Activated T-helper 2 cell treated with anti-CD3 and anti-CD28 coated beads, Interferon-gamma antibody, Interleukin-2, Interleukin-4, amounts not matched to agents 10 μg/mL and 5 μg/mL and 100 μg/mL, durations not matched to agents 14 hours and 24 hours and 36 hours (primary cell): ENCODE measurements at places on chromosomes 2 and 18.

GRCh38 chr2:38977047-38977446 lies 87.4 kb downstream of the ARHGEF33 start:
- no peak for DNase-seq

DNA sequence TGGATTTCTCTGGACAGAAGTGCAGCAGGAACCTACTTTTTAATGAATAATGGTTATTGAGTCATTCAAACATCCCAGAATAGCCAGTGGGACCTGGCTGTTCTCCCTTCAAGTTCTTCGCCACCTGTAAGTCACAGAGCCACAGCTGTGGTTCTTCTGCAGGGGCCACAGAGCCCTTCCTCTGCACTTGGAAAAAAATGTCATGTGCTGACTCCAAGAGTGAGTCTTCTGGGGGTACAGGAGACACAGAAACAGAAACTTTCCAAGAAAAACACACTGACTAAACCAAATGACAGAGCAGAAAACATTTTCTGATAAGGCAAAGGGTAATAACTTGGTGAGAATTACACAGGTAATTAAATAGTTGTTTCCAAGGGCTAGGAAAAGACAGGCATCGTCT lies 68.7 kb upstream of the FN1 start:
- no peak for DNase-seq

- no peak for DNase-seq
Measured at GRCh38 chr2:203175371-203175770, 63.4 kb upstream of the CYP20A1 start.

DNA sequence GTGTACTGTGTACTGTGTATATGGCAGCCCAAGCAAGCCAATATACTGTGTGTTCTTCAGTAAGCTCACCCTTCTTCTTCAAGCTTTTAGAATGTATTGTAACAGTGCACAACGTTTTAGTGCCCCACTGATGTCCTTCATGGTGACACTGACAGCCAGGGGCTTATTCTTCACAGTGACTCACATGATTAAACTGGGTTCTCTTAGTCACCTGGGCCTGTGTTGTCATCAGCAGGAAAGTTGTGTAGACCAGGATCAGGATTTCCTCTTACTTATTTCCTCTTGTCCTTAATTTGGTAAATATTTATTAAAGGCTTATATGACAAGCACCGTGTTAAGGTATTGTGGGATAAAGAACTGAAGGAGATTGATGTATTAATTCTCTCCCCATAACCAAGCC lies 67.9 kb upstream of the THOC1 start:
- no peak for DNase-seq

DNA sequence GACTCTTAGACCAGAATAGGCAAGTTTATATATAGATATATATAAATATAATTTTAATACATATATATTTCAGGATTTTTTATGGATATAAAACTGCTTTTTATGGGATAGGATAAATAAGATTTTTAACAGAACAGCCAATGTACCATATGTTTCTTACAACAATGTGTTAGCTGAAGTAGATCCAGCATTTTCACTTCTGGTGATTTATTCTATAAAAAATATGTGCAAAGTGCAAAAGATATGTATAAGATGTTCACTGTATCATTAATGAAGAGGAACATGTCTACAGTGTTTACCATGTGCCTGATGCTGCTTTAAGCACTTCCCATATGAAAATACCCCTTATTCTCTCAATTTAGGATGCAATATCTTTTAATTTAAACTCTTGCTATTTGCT lies 22.2 kb upstream of the GPR75 start:
- no peak for DNase-seq

DNA sequence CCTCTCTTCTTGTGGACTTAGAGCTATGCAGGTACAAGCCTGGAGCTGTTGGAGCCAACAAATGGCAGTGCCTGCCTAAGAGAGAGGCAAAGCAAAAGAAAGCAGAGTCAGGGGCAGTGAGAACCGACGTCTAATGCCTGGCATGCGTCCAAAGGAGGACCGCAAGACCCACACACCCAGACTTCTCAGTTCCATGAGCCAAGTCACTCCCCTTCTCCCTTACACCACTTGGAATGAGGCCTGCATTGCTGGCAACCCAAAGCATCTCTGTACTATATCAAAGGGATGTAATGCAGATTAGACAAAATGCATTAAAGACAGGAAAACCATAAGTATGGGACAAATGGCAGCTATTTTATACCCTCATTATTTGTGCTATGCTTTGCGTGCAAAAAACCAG lies 49.9 kb upstream of the RNU4ATAC start:
- no peak for DNase-seq

GRCh38 chr2:128552141-128552805 lies 233.6 kb upstream of the HS6ST1 start:
- no peak for DNase-seq

- DNase-seq, result no peak
Measured at GRCh38 chr2:115413791-115414190, 971.4 kb downstream of the DPP10 start.
